NCI-H1092 (cell line): ENCODE measurements at places on chromosomes 5 and 9.

DNA sequence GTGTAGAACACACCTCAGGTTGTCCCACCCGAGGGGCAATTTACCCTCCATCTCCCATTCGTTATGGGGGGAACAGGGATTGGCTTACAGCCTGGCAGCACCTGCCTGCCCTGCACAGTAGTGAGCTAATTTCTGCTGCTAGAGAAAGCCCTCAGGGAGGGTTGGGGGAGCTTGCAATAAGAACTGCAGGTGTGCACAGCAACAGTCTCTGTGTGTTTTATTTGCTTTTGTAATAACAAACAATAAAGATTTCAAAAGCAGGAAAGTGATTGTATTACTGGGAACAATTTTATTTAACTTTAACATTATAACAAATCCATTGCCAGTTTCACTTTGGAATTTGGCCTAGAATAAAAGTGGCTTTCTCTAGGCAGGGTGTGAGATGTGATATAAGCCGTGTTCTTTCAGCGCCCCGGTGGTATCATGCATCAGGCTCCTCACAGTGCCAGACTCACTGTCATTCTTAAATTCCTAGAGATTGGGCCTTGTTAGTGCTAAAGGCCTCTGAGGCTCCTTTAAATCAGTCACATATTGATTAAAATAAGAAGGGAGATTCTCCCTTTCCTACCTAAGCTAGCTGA, 81.1 kb downstream of the RMI1 start:
- no peak for DNase-seq

- DNase-seq, result no peak
Measured at GRCh38 chr9:134517069-134517680, 124.4 kb upstream of the COL5A1 start.

DNA sequence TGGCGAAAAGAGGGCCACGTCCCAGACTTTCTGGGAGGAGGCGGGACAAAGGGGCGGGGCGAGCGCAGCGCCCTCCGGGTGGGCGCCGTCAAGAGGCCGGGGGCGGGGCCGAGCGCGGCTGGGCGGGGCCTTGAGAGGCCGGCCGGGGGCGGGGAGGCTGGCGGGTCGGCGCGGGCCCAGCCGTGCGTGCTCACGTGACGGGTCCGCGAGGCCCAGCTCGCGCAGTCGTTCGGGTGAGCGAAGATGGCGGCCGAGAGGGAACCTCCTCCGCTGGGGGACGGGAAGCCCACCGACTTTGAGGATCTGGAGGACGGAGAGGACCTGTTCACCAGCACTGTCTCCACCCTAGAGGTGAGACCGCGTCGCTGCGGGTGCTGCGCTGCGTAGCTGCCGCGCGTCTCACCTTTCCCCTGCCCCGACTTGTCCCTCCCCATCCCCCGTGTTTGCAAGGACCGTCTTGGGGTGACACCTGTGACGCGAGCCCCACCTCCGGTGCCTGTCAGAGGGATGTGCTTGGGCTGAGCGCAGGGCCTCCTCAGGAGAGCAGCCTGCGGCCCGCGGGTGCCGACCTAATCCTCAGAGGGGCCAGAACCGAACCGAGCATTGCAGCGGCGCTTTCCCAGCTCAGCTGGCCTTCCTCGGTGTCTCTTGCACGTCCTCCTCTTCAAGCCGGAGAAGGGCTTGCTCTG, at the start of gene SNX2:
Gene SNX2 (plus strand): TSS at position 220 of the 689 bp plus-strand sequence. CDS start 24 bp downstream, at position 244.
- peak; percentile 73 for DNase-seq

- no peak for DNase-seq
Measured at GRCh38 chr9:118091711-118092500, 387.7 kb downstream of the TLR4 start.

- no peak for DNase-seq
Measured at GRCh38 chr5:2981652-2982051, 230.2 kb upstream of the IRX2 start.

GRCh38 chr5:134583766-134584165, 48.9 kb downstream of the SAR1B start:
- DNase-seq, result no peak

DNA sequence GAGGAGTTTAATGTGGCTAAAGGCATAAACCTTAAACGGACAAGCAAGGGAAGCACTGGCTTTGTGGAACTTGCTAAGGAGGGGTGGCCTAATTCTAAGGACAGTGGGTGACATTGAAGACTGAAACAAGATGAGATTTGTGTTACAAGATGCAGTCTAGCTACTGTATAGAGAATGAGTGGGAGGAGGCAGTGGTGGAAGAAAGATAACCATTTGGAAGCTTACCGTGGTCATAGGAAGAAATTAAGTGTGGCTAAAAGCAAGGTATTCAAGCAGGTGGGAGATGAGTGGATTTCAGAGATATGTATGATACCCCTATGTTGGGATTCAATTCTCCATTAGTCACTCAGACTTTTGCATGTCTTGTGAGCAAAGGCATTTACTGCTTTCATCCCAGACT, 4.6 kb downstream of the PAM start:
- DNase-seq, result no peak

DNA sequence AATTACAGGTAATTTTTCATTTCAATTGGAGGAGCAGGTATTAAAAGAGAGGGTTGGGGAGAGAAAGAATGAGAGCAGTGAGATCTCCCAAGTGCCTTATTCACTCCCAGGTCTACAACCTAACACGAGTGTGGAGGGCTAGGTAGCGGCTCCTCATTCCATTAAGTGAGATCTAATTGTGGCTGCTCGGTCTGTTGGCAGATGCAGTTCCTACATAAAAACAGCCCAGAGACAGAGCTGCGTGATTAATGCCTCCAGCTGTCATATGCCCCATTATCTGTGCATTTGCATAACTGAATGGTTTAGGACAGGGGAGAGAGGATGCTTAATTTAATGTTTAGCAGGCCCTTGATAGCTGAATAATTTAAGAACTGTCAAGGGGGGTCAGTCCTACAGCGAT, 100.5 kb downstream of the PSAT1 start:
- DNase-seq, result no peak

DNA sequence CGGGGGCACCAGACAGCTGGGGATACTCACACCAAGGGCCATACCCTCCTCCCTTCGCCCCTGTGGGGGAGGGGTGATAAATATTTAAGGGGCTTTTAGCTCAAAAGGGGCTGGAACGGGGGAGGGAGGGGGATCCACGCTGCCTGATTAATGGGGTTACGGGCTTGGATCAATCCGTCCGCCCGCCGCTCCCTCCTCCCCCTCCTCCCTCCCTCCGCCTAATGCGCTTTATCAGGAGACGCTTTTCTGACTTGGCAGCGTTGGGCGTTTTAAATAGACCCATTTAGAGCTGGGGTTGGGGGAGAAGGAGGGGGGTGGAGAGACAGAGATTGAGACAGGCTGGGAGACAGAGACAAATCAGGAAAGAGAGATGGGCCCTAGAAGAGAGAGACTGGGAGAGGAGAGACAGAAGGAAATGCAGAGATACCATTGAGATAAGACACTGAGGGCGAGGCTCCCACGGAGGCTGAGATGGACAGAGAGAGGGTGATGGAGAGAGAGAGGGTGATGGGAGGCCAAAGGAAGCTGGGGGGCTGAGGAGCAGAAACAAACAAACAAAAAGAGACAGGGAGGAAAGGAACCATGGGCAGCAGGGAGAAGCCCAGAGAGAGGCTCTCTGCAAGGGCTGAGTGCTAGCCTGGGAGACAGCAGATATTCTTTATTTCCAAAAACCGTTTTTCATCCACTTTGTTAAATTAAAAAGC, 10.3 kb downstream of the CNTFR start:
- DNase-seq, result peak; percentile 70

DNA sequence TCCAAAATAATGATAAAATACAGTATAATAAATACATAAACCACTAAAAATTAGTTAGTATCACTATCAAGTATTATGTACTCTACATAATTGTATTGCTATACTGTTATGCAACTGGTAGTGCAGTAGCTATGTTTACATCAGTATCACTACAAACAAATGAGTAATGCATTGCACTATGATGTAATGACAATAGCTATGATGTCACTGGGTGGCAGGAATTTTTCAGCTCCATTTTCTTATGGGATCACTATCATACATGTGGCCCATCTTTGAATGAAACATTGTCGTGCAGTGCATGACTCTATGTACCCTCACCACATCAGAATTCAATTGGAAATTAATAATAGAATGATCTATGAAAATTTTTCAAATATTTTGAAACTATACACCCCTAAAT, 201.3 kb downstream of the MPDZ start:
- no peak for DNase-seq

GRCh38 chr5:73311291-73312110, 137.1 kb downstream of the FOXD1 start:
- peak; percentile 14 for DNase-seq

GRCh38 chr5:124689653-124690052, 56.8 kb downstream of the ZNF608 start:
- no peak for DNase-seq

GRCh38 chr5:151820271-151820670, 48.5 kb downstream of the G3BP1 start:
- no peak for DNase-seq

GRCh38 chr5:16178745-16179372, 732 bp downstream of the MARCHF11 start:
- peak; percentile 33 for DNase-seq

GRCh38 chr9:11559001-11559776, 946.4 kb upstream of the PTPRD start:
- DNase-seq, result no peak

DNA sequence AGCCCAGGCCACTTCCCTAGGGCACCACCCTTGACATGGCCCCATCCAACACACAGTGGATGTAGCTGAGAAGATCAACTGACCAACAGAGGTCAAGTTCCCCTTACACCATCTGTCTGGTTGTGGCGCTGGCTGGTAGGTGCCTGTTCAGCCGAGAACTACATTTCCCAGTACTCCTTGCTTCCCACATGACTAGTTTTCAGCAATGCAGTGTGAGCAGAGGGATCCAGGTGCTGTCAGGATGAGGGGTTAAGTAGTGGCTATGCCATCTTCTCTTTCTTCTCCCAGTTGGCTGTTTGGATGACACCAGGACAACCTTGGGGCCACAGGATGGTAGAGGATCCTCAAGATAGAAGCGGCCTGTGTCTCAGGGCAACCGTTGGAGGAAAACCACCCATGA, 48.6 kb upstream of the SH3PXD2B start:
- no peak for DNase-seq

- no peak for DNase-seq
Measured at GRCh38 chr5:112772124-112772523, 34.4 kb downstream of the APC start.

- DNase-seq, result no peak
Measured at GRCh38 chr5:92041911-92042660, 659.0 kb upstream of the ARRDC3 start.

DNA sequence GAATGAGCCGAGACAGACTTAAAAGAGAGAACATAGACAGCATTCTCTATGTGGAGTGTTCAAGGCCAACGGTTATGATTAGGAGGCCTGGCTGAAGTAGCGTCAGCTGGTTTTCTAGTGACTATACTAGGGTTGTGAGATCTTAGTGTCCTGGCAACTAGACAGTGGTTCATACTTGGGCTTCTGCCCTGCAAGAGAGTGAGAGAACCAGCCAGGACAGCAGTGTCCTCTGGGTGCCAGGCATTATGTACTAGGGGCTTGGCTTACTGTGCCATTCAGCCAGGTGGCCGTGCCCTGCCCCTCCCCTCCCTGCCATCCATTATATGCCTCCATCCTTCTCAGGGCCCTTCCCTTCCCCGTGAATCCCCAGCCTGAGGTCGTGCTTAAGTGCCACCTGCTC, 56.8 kb downstream of the TRIO start:
- no peak for DNase-seq

DNA sequence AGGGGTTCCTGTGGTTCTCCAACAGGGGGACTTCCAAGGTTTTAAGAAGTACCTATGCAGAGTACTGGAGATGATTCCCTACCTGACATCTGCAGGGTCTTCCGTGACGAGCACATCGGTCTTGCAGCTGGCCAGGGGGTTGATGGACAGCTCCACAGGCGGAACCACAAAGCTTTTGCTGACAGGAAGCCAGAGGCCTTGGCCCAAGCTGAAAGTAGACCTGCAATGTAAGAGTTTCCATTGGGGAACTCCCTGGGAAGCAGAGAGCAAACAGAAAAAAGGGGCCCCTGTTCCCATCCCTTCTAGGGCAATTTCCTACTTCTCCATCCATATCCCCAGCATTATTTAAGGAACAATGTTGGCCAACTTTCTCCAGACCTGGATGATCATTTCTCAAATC, 288.0 kb downstream of the TRIM32 start:
- no peak for DNase-seq

- no peak for DNase-seq
Measured at GRCh38 chr9:112310826-112311225, 22.6 kb downstream of the PTBP3 start.

GRCh38 chr5:18712936-18713485, 1078.8 kb downstream of the TAF11L14 start:
- no peak for DNase-seq

DNA sequence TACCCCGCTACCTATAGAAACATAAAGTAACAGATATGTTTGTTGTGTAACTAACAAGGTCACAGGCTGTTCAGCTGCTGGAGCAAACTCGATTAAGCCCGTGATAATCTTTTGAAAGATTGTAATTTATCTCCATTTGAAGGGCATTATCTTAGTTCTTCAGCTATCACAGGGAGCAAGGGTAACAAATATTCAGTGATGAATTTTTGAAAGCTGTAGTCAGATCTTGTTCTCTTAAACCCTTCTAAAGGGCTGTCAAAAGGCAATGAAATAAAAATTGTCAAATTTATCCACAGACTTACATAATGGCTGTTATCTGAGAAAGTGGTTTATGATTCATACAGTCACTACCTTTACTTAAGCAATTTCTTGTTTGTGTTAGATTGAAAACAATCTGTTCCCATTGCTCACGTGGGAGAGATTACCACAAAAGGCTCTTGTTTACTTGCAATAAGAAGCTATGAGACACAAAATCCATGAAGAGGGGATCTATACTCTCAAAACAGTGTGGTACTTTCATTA, 78.3 kb upstream of the ZNF608 start:
- DNase-seq, result no peak

GRCh38 chr5:151742870-151743294, 15.5 kb downstream of the ATOX1 start:
- no peak for DNase-seq

GRCh38 chr5:10194083-10194482, 55.6 kb downstream of the ATPSCKMT start:
- DNase-seq, result no peak

DNA sequence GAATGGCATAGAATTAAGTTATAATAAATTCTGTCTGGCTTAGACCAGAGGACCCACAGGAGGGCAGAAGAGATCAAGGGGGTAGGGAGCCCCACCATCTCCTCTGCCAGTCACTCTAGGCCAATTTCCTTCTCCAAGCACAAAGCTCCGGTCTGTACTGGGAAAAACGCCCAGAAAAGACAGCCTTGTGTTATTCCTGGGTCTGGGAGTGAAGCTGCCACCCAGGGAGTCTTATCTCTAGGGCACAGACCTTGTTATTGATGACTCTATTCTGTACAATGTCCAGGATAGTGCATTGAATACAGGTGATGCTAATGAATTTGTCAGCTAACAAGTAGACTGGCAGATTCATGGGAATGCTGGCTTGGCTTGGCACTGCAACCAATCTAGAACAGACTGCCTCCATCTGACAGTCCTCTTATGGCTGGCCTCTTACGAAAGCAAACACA, 60.7 kb downstream of the MED27 start:
- DNase-seq, result peak; percentile 21

DNA sequence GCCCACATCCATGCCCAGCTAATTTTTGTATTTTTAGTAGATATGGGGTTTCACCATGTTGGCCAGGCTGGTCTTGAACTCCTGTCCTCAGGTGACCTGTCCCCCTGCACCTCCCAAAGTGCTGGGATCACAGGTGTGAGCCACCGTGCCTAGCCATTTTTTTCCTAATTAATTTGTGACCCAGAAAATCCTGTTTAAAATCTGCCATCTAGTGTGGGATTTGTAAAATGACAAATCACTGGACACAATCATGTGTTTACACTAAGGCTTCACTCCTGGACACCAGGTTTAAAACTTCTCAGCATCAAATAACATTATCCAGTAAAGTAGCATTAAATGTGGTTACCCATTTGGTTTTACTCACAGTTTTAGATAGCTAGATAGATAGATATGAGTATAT, 18.6 kb upstream of the KDM4C start:
- no peak for DNase-seq
